Kidney (tissue), 22 donors: ENCODE measurements at places on chromosomes 5 and 9.

DNA sequence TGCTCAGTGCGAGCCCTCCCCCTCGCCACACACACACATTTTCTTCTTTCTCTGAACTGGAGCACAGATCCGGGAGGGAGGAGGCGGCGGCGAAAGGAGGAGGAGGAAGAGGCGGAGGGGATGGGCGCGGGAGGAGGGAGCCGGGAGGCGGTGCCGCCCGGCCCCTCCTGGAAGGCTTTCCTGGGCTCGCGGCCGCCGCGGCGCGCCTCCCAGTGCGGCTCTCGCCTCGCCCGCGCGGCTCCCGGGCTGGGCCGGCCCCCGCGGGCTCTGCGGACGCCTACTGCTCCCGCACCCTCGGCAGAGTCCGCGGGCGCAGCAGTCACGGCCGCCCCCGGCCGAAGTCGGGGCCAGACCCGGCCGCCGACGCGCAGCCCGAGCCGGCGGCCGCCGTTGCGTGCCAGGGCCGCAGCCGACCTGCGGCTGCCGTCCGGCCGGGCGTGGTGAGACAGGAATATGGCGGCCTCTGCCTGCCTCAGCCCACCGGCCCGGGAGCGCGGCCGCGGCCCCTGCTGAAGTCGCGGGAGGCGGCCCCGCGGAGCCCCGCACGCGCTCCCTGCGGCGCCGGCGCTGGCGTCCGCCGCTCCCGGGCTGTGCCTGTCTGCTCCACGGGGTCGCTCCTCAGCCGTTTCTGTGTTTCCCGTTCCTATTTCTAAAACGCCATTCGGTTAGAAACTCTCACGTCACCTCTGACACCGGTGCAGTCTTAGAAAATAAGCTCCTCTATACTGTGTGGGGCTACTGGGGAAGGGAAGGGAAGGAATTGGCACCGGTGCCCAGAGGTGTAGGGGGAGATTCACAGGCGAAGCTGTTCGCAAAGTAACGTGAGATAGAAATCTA lies 500 bp upstream of the GNAQ start:
- peak; percentile 98 for DNase-seq

DNA sequence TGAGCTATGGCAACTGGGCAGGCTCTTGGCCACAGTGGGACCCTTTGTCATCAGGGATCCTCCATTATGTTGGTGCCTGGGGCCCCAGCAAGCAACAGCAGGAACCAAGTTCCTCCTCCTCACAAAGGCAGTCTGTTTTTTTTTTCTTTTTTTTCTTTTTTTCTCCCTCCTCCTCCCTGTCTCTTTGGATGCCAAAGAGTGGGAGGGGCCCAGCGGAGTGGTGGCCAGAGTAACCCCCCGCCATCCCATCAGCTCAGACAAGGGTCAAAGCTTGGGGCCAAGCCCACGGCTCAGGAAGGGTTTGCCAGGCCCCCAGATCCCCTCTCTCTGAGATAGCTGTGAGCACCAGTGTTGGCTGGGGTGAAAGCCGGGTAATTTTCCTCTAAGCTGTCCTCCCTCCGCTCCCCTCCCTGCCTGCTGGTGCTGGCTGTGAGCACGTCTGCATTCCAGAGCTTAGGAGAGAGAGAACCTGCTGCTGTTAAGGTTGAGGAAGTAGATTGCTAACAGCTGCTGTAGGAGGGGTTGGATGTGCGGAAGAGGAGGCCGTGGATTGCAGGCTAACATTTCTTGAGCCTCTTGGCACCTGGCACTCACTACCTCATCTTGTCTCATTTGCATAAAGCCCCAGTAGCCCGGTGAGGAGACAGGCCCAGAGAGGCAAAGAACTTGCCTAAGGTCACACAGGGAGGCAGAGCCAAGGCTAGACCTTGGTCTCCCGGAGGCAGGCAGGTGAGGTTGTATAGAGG lies 21.2 kb downstream of the GSN start:
- DNase-seq, result peak; percentile 93

DNA sequence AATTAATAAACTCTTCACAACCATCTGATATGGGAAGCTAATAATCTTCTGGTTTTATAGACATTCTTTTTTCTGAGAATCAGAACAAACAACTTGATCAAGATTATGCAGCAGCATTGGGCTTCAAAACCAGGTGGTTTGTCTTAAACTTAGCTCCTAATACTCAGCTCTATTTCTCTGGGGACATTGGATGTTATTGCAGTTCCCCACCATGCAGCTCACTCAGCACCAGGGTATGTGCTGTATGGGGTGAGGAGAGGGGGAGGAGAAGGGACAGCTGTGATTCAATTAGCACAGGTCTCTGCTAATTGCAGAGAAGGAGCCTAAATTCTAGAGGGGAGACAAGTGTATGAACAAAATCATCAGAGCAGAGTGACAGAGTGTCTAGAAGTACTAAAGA lies 210.7 kb upstream of the TNC start:
- DNase-seq, result no peak

DNA sequence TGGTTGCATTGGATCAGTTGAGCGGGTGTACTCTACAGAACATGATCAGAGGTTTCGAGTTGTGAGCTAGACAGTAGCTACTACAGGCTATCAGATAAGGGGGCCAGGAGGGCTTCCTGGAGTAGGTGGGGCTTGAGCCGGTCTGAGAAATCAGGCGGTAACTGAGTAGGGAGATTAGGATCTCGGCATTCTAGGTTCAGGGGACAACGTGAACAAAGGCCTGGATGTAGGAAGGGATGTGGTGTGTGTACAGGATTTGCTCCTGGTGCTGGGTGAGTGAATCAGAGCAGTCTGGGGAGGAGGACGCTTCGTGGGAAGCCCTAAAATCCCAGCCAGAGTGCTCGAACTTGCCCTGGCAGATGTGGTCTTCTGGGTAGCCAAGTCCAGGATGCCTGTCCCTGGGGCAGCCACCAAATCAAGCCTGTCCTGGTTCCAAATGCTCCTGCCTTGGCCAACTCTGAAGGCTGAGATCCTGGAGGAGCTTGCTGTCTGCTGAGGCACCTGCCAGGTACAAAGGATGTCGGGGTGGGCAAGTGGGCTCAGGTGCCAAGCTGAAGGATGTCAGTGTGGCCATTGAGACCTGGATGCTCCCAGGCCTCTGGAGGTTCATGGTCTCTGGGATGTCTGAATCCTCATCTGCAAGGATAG lies 33.4 kb downstream of the STC2 start:
- no peak for DNase-seq

DNA sequence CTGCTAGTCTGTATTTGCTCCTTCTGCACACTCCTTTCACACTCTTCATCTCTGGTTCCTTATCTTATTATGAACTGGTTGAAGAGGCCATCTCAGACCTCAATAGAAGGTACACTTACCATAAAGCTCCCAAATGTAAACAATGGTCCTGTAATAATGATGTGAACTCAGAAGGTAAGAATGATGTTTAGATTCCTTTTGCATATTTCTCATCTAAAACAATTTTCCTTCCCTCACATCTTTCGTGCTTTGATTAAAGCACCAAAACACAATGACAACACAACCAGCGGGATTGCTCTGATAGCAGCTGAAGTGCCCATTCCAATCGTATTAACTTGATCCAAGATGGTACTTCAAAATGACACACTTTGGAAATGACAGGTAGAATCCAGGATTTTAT lies 34.3 kb downstream of the NFIB start:
- DNase-seq, result no peak

DNA sequence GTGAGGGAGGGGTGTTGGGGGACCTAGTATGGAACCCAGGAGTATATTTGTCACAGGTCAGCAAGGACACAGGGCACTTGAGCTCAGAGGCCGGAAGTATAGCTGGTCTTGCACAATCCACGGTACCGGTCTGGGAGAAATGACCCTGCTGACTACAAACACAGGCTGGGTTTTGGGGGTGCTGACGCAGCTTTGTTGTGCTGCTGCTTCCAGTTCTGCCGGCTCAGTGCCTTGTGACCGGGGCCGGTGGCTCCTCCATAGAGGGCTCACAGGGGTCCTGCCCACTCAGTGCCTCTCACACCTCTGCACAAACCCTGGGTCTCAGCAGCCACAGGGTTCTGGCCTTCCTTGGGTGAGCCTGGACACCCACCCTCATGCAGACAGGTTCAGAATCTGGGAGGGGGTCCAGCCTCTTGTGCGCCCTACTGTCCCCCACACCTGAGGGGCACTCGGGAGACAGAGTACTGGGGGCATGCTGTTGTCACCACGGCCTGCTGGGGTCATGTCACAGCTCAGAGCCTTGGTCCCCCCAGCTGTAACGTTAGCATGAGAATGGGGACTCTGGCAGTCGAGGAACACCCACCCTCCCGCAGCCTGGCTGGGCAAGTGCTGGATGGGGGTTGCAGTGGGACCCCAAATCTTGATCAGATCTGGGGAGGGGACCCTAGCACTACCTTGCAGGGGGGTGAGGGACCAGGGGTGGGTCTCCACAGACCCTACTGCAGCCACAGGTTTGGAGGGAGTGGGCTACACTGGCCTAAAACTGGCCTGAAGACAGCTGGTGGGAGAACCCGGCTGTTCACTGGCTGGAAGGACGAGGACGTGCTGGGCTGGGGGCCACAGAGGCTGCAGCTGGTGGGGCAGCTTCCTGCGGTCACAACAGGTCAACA lies 17.7 kb downstream of the NINJ1 start:
- DNase-seq, result peak; percentile 28
